ENCODE measurements at places on chromosomes 6 and 20.

- DNase-seq: no peak
These were observed 82.2 kb upstream of the SLC22A16 start for GRCh38 chr6:110558575-110558974.

- no peak for DNase-seq
These were observed 16.5 kb upstream of the CPNE5 start for GRCh38 chr6:36855750-36856149.

DNA sequence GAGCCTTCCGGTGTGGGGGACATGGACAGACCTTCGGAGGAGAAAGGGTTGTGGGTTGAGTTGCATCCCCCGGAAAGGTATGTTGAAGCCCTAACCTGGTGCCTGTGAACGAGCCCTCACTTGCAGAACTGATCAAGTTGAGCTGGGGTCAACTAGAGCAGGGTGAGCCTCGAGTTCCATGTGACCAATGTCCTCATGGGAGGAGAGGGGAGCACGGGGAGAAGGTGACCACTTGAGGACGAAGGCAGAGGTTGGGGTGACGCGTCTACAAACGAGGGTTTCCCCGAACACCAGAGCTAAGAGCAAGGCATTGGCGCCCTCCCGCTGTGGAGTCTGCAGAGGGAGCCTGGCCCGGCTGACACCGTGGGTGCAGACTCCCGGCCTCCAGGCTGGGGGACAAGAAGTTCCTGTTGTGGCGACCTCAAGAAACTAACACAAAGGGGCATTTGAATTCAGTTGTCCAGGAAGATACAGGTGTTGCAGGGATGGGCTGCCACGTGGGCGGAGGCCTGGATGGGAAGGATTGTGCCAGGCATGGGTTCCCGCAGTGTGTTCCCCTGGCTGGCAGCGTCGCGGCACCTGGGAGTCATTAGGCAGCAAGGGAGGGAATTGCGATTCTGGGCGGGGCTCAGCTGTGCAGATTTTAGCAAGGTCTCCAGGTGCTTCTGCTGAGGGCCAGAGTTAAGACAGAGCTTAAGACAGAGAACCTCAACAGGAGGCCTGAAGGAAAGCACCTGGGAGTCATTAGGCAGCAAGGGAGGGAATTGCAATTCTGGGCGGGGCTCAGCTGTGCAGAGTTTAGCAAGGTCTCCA is 20.4 kb upstream of the UNC93A start:
- no peak for DNase-seq

- no peak for DNase-seq
These were observed 413.0 kb downstream of the PREX1 start for GRCh38 chr20:48414786-48415185.

GRCh38 chr6:19692506-19693298 is 144.5 kb upstream of the ID4 start:
- DNase-seq: no peak

Measured in RPMI7951 (cell line).